ENCODE measurements at places on chromosomes 7 and 10. TPM values are rescaled to one million over a fixed set of nuclear protein-coding genes. Genes with fewer than 3 reads are reported as not detected.

- peak; percentile 10 for DNase-seq
These were observed 3.1 kb upstream of the KIAA1217 start for GRCh38 chr10:24205821-24206220.

DNA sequence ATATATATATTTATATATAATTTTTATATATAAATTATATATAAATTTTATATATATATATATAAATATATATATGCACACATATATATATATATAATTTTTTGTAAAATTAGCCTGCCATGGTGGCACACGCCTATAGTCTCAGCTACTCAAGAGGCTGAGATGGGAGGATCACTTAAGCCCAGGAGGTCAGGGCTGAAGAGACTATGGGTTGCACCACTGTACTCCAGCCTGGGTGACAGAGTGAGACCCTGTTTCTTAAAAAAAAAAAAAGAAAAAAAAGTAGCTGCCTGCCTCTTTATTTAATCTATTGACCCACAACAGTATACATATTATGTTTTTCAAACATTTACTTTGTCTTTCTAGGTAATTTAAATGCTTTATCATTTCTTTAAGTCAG is 19.2 kb downstream of the BCAP29 start:
- no peak for DNase-seq

Gene FFAR4
- not detected for total RNA-seq

Gene GPR22
- not detected for total RNA-seq

Gene ACHE
- 18.9 TPM for total RNA-seq

Gene GDF2
- total RNA-seq: not detected

GRCh38 chr7:55296070-55296469 is 69.1 kb upstream of the LANCL2 start:
- DNase-seq: no peak

Gene MAP3K8
- 5.1 TPM for total RNA-seq

Gene CDHR3
- total RNA-seq: 3.1 TPM

DNA sequence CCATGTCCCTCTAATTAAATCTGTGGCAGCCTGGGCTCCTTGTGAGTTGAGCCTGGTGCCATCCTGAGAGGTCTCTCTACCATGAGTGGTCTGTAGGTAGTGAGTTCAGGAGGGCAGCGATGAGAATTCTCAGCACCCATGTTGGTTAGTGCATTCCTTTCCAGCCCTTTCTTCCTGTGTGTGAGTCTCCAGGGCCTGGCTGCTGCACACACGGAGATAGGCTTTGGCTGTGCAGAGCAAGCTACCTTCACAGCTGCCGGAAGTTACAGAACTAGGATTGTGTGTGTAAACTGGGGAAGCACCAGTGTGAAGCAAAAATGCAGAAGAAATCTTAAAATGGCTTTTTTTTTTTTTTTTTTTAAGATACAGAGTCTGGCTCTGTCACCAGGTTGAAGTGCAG is 358.6 kb downstream of the PAXIP1 start:
- peak; percentile 55 for DNase-seq

- peak; percentile 85 for DNase-seq
These were observed 20.6 kb upstream of the RHOBTB1 start for GRCh38 chr10:60964257-60965235.

Data from astrocyte (in vitro differentiated cells and primary cell).